Endothelial cell of umbilical vein (primary cell): ENCODE measurements at places on chromosomes 2 and 18. TPM values are rescaled to one million over a fixed set of nuclear protein-coding genes. Genes with fewer than 3 reads are reported as not detected.

DNA sequence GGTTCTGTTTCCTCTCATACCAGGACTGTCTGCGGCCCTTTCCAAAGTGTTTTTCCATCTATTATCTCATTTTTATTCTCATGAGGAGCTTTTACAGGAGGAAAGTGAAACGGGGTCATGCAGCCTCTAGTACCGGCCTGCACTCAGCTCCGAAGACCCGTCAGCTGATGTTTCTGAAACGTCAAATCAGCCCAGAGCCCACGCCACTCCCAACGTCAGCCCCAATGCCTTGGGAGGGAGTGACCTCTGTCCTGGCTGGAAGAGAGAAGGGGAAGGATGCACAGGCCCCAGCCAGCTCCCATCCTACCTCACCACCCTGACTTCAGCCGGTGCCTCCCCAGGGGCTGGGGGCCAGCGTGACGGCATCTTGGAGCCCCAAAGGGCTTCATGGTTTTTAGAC, 58.5 kb downstream of the ADCY3 start:
- H3K27ac ChIP-seq: no peak overlapping the region
- no peaks in the 10 kb centered on the region for H3K27me3 ChIP-seq
- DNase-seq: no peak
- no peaks in the 10 kb centered on the region for H3K36me3 ChIP-seq
- no peaks in the 10 kb centered on the region for H3K4me1 ChIP-seq
- H3K4me3 ChIP-seq: no peak overlapping the region

GRCh38 chr2:19351499-19351898, 6.9 kb downstream of the OSR1 start:
- H3K4me3 ChIP-seq: no peak overlapping the region
- no peak overlapping the region for H3K27ac ChIP-seq
- H3K4me1 ChIP-seq: peaks cover 5% of the 10 kb centered on the region
- H3K27me3 ChIP-seq: peaks cover 56% of the 10 kb centered on the region

DNA sequence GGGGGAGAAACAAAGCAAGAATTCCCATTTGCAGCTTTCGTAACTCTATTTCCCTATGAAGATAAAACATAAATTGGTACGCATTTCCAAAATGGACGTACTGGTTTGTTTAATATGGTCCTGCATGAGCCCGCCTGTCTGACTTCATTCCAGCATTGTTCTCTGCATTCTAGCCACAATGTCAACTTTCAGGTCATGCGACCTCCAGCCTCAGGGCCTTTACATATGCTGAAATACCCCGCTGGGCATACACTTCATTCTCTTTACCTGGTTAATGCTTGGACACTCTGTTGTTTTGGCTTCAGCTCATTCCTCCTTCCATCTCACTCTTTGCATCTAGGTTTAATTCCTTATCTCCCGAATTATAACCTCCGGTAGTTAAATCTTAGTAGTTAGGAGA, 103.7 kb upstream of the DNMT3A start:
- no peak overlapping the region for H3K27ac ChIP-seq
- no peaks in the 10 kb centered on the region for H3K36me3 ChIP-seq
- no peaks in the 10 kb centered on the region for H3K27me3 ChIP-seq
- no peaks in the 10 kb centered on the region for H3K4me1 ChIP-seq

DNA sequence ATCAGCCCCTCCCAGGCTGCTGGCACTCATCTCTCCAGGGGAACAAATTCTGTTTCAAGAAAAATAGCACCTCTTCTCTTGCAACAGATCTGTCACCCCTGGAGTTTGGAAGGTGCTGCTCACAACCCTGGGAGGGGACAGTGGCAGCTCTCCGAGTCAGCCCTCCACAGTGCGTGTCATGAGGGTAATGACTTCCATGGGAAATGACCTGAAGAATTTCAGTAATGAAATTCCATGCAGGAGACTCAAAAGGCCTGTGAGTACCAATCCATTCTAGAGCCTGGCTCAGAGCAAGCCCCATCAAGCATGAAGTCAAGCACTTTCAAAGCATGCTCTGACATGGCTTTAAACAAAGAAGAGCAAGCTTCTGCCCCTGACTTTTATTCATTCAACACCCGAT, 276.3 kb upstream of the PARD3B start:
- H3K27ac ChIP-seq: no peak overlapping the region
- H3K36me3 ChIP-seq: no peaks in the 10 kb centered on the region
- no peak for DNase-seq
- H3K4me3 ChIP-seq: no peak overlapping the region

- H3K27ac ChIP-seq: no peak overlapping the region
- no peaks in the 10 kb centered on the region for H3K36me3 ChIP-seq
- H3K27me3 ChIP-seq: peaks cover 4% of the 10 kb centered on the region
- DNase-seq: no peak
- no peak overlapping the region for H3K4me3 ChIP-seq
Observed at GRCh38 chr2:58517881-58518280, 276.8 kb upstream of the FANCL start.

The CIB4 gene
- not detected in 2 replicates for total RNA-seq

GRCh38 chr2:226873826-226874225, 38.0 kb downstream of the RHBDD1 start:
- no peak for DNase-seq
- H3K27ac ChIP-seq: no peak overlapping the region
- no peaks in the 10 kb centered on the region for H3K27me3 ChIP-seq
- no peaks in the 10 kb centered on the region for H3K36me3 ChIP-seq

GRCh38 chr2:238988105-238988504, 140.2 kb downstream of the TWIST2 start:
- no peaks in the 10 kb centered on the region for H3K4me1 ChIP-seq
- no peak overlapping the region for H3K4me3 ChIP-seq
- no peaks in the 10 kb centered on the region for H3K36me3 ChIP-seq
- no peak for DNase-seq
- H3K27me3 ChIP-seq: no peaks in the 10 kb centered on the region

GRCh38 chr2:74658516-74658915, 4.5 kb downstream of the SEMA4F start:
- no peaks in the 10 kb centered on the region for H3K36me3 ChIP-seq
- peaks cover 8% of the 10 kb centered on the region for H3K4me1 ChIP-seq
- no peaks in the 10 kb centered on the region for H3K27me3 ChIP-seq
- H3K4me3 ChIP-seq: no peak overlapping the region

The KYNU gene
- total RNA-seq: 0.25 TPM in 1 of 2 replicates, not detected in the other
